ENCODE measurements at places on chromosomes 4 and X.

- DNase-seq: no peak
Measured at GRCh38 chr4:25454476-25454875, 77.4 kb downstream of the ANAPC4 start.

DNA sequence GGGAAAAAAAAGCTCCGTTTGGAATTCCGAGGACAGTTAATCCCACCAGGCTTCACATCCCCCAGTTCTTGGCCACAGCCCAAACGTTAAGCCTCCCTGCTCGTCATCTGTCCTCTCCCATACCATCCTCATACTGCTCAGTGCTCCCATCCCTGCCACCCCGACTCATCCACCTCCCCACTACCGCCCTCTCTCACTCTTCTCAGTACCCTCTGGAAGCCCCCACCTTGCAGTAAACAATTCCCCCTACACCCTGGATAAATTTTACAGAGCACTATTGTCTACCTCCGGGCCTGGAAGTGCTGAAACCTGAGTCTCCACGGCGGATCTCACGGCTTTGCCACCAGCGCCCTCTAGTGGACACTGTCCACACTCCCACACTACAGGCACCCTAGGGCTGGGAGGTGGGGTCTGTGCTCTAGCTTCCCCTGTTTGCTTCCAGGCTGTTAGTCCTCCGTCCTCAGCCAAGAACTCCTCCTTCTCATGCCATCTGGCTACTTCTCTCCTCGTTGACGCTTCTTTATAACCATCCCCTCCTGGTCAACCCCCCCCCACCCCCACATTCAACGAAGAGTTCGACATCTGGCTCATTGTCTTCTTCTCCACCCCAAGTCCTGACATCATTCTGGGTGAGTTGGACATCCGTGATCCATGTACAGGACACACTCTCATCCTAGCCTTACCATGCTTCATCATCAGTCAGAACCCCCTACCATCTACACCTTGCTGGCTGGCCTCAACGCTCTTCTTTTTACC is 54.5 kb downstream of the RTL9 start:
- peak; percentile 94 for DNase-seq

- DNase-seq: peak; percentile 6
Measured at GRCh38 chrX:137194164-137194563, 160.4 kb upstream of the GPR101 start.

GRCh38 chr4:174764105-174764729 is 64.8 kb downstream of the GLRA3 start:
- peak; percentile 64 for DNase-seq

GRCh38 chr4:128676095-128676494 is 133.4 kb upstream of the JADE1 start:
- DNase-seq: no peak

GRCh38 chr4:88747351-88747750 is 49.7 kb upstream of the NAP1L5 start:
- no peak for DNase-seq

DNA sequence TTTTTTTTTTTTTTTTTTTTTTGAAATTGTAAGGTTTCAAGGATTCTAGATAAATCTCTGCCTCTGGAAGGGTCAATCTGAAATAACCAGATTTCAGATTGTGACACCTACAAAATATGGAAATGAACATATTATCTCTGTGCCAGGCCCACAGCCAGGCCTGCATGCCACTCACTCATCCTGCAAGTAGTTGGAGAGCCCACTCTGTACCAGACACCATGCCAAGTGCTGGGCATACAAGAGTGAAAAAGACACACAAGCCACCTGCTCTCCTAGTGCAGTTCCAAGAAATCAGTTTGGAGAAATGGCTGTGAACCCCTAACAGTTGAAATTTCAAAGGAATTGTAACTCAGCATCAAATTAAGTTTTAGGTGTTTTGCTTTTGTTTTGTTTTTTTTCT is 145.9 kb upstream of the NOCT start:
- no peak for DNase-seq

DNA sequence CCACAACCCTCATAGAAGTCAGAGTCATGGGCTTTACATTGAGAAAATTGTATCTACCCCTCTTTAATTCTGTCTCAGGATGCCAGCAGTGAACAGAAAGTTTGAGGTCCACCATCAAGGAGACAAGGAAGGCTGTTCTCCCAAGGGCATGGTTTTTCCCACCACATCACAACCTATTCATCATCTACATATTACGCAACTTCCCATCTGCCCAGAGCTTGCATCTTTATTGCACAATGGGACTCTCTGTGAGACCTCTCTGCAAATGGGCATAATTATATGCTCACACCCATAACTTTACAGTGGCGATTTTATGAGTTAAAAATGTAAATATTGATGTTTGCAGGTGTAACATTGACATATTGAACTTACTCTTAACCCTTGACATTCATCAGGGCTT is 38.9 kb downstream of the PAGE2 start:
- DNase-seq: peak; percentile 64

GRCh38 chr4:105558277-105558676 is 5.9 kb downstream of the ARHGEF38 start:
- no peak for DNase-seq

DNA sequence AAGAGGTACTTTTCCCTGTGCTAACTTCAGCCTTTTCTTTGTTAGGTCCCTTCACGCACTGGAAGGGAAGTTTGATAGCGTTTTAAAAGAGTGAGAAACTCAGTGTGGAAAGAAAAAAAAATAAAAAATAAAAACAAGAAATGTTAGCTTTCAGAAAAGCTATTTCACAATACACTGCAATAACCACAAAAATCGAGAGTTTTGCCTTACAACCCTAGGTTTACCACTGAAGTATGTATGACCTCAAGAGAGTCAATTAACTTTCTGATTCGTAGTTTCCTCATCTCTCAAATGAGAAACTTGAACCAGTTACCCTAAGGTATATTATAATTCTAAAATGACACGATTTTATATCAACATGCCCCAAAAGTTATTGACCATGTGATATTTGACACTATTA is 93.9 kb upstream of the JADE1 start:
- DNase-seq: no peak

DNA sequence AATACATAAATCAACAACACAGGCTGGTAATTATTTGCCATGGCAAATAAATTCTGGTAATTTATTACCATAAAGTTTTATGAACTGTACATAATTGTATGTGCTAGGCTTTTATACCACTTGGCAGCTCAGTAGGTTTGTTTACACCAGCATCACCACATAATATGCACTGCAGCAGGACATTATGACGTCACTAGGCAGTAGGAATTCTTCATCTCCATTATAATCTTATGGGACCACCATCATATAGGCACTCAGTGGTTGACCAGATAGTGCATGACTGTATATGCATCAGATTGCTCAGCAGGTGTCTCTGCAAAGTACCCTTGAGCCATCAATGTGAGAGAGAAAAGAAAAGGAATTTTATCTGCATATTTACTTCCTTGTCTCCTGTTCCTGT is 295.4 kb downstream of the CFAP47 start:
- DNase-seq: no peak

DNA sequence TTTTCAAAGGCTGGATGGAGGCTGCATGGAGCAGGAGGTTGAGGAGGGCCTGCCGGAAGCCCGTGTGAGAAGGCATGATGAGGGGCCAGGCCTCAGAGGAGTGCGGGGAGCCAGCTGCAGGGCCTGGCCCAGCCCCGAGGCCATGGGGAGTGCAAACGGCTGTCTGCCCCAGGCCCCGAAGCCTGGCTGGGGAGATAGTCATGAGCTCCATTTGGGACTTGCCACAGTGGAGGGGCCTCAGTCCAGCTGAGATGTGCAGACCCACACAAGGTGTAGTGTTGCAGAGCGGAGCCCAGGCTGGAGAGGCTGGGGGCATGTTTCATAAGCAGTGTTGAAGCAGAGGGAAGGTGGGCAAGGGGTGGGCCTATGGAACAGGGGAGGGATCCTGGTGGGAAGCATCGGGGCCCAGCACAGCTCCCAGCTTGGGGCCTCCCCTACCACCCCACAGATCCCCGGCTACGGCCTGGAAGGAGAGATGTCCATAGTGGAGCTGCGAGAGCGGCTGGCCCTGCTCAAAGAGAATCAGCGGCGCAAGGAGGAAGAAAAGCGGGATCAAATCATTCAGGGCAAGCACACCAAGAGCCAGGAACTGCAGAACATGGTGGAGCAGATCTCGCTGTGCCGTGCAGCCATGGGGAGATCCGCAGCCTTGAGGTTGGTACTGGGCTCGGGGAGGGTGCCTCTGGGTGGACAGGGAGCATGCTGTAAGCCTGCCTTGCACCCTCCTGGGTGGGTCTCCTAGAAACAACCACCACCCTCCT is 9.1 kb upstream of the RNF4 start:
- DNase-seq: no peak

DNA sequence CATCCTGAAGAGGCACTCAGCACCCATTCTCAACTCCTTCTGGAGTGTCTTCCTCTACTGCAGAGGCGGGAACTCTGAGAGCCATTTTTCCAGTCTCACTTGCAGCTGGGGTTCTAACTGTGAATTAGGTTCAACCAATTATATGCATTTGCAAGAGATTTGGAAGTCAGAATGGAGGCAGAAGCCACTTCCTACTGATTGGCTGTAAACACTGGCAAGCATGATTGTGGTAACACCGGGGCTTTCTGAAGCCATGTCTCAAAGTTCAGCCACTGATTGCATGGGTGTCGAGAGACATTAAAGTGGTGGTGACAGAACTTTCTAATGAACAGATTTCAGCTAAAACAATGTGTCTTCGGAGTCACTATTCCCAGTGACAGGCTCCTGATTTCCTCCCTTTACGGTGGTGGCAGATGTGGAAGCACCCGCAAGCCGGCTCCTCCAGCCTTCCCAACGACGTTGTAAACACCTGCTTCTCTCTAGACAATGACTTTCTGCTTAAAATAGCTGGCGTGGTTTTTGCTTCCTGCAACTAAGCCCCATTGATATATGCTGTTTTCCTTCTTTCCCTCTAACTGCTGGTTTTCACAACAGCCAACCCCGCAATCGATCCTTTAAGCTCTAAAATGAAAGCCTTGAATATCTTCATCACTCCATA is 92.0 kb downstream of the IRF2 start:
- DNase-seq: peak; percentile 20

DNA sequence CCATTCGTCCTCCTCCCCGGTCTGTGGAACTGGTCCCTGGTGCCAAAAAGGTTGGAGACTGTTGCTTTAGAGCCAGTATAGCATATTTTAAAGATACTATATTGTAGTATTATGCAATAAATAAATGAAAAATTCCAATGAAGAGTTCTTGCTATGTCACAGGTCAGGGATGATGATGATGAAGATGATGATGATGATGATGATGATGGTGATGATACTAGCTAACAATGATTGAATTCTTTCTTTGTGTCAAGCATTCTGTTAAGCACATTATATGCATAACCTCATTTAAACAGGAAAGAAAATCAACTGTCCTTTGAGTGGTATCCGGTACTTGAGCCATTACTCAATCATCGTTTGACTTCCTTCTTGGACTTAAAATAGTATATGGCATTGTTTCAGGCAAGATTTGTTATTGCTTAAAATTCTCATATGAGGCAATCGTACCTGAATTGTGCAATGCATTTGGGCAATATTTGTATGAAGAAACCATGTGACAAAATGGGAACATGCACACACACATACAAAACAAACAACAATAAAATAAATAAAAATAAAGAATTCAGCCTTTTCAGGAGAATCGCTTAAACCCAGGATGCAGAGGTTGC is 22.8 kb upstream of the TLR2 start:
- peak; percentile 75 for DNase-seq

- DNase-seq: peak; percentile 38
Measured at GRCh38 chr4:166252487-166253402, 379.7 kb downstream of the TLL1 start.

- peak; percentile 55 for DNase-seq
Measured at GRCh38 chrX:105822138-105823091, at the start of gene NRK. Gene NRK, plus strand, starts transcription at chrX:105822539. Its CDS starts 307 bp downstream, at chrX:105822846.

GRCh38 chrX:140274811-140275525 is 229.9 kb downstream of the SOX3 start:
- DNase-seq: peak; percentile 32

- DNase-seq: no peak
Measured at GRCh38 chrX:19162851-19163250, 40.6 kb upstream of the ADGRG2 start.

DNA sequence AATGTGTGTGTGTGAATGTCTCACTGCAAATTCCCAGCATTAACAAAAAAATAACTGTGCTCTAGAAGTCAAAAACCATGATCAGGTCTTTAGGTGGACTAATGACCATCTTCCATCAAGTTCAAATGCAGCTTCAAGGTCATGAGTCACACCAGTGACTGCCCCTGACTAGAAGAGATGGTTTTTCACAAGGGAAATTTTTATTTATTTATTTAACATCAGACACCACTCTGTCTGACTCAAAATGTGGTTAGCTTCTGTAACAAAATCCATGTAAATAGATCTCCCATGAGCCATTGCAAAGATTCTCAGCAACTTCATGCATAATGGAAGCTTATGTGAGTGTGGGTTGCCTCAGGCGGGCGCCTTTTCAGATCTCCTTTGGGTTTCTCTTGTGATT is 219.2 kb downstream of the KIT start:
- no peak for DNase-seq

GRCh38 chr4:152605641-152606335 is 69.9 kb upstream of the FBXW7 start:
- DNase-seq: peak; percentile 56

DNA sequence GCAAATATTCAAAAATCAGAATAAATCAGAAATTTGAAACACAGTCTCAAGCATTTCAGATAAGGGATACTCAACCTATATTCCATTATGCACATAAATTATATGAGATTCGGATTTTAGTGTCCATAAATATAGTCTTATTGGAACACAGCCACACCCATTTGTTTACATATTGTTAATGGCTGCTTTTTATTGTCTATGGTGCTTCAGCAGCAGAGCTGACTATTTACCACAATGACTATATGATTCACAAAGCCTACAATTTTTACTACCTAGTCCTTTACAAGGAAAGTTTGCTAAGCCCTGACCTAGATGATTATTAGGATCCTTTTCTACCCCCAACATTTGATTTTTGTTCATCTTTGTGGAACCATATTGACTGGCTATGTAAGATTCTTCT is 63.9 kb downstream of the IL1RAPL1 start:
- no peak for DNase-seq

DNA sequence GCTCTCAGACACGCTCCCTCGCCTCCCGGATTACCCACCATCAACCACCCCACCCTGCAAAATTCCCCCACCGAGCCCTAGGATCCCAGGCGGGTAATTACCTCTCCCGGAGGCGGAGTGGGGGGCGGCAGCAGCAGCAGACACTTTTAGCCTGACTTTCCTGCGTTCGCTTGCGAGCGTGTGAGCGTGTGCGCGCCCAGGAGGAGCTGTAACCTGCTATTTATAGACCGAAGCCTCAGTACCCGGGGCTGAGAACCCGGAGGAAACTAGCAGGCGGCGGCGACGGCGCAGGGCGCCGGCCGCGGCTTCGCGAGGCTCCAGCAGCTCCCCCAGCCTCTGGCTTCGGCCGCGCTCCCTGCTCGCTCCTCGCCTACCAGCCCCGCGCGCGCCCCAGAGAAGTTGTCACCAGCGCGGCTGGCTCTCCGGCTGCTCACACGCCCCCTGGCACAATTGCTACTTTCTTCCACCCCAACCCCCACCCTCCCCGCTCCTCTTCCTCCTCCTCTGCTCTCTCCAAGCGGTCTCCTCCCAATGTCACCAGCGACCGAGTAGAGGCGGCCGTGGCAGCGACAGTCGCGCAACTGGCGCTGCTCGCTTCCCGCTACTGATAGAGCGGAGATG is at the start of gene INPP4B:
Gene INPP4B, minus strand, starts transcription at position 194 of the 621 bp plus-strand sequence.
- DNase-seq: peak; percentile 64
